ENCODE measurements at places on chromosomes 7 and 10.

DNA sequence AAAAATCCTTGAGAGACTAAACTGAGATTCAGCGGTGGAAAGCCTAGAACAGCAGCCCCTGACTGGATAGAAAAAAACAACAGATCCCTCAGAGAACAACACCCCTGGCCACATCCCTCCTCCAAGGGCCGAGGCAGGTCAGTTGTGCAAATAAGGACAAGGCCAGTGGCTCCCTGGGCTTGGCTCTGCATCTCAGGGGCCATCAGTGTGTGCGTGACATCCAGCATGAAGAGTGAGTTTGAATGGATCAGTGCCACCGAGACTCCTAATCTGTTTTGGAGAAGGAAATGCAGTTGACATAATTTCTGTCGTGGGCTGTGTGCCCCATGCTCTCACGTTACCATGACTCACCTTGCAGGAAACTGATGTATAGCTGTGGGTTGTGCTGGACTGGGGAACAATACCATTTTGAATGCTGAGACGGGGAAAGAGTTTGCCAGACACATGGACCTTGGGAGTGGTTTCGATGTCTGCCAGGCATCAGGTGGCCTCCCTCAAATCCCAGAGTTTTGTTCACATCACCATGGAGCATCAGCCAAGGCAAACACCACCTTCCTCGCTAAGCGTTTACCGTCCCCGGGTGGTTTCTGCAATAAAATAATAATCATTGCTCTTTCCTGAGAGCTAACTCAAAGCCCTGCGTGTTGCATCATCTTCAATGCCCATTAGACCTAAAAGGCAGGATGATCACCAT lies 153.2 kb upstream of the FZD8 start:
- no peak for DNase-seq

- no peak for DNase-seq
Measured at GRCh38 chr10:95544783-95545500, 16.2 kb downstream of the SORBS1 start.

DNA sequence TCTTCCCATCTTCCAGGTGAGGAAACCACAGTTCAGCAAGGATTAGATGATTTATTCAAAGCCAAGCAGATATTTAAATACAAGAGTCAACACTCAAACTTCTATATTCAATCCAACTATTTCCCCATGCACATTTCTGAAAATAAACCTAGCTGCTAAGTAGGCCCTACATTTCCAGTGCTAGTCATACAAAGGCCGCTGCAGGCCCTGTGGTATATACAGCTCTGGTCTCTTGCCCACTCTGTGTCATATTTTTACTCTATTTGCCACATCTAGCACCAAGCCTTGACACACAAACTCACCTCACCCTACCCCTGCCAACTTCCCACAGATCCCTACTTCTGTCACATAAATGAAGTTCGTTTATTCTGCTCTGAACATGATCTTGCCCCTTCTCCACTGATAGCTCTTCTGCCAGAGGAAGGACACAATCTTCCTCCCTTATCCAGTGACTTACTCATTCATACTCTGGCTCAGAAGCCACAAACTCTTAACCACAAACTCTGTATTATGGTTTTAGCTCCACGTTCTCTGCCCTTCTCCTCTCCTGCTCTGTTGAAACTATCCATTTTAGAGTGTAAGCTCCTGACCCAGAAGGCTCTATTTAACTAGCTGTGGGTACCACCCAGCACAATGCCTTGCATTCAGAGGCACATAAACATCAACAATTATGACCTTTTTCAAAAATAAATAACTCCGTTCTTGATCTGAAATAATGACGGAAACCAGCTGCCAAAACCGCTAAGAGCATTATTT lies 180.7 kb downstream of the CPEB3 start:
- DNase-seq, result no peak

DNA sequence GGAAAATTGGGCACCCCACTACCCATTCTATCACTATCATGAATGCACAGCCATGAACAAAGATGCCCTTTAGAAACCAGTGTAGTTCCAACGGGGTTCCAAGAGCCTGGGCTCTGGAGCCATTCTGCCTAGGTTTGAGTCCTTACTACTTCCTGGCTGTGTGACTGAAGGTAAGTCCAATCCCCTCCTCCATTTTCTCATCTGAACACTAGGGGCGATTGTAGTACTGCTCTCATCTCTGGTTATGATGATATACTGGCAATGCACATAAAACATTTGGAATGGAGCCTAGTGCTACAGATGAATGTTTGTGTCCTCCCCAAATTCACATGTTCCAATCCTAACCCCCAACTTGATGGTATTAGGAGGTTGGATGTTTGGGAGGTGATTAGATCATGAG lies 28.1 kb upstream of the CDH23 start:
- DNase-seq, result no peak

DNA sequence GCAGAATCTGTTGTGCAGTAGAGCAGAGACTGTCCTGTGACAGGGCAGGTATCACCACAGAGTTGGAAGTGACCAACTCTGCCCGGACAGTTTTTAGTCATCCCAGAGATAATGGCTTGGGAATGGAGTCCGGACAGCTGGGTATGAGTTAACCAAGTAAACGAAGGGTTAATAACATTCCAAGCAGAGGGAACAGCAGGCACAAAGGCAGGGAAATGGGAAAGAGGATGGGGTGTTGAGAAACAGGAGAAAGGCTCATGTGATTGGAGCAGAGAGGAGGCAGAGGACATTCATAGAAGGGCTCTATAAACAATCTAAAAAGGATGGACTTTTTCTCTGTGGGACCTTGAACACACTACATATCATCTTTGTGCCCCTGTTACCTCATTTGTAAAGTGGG lies 132.2 kb upstream of the YAE1 start:
- no peak for DNase-seq

GRCh38 chr7:147492606-147493005 lies 1098.0 kb upstream of the C7orf33 start:
- DNase-seq, result no peak

DNA sequence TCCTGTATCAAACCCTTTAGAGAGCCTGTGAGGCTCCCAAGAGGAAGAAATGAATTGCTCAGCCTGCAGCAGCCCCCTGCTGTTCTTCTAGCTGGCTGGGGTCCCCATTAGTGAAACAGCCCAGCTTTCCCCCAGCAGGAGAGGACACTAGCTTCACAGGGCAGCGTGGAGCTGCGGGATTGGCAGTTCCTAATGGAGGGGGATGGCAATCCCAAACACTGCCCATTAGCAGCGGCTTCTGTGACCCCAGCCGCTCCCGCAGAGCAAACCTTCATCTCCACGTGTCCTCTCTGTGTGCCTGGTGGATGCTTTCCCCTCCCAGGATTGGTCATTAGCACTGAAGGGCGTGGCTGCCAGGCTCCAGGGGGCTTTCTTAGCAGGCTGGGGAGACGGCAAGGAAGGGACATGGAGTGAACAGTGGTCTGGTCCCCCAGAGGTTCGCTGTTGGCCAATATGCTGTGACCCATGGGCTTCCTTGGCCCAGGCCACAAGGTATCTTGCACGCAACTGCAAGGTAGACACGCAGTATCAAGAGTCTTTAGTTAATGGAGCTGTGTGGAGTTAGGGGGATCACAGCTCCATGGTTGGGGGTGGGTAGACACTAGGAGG lies 322.5 kb upstream of the ZMIZ1 start:
- DNase-seq, result no peak

DNA sequence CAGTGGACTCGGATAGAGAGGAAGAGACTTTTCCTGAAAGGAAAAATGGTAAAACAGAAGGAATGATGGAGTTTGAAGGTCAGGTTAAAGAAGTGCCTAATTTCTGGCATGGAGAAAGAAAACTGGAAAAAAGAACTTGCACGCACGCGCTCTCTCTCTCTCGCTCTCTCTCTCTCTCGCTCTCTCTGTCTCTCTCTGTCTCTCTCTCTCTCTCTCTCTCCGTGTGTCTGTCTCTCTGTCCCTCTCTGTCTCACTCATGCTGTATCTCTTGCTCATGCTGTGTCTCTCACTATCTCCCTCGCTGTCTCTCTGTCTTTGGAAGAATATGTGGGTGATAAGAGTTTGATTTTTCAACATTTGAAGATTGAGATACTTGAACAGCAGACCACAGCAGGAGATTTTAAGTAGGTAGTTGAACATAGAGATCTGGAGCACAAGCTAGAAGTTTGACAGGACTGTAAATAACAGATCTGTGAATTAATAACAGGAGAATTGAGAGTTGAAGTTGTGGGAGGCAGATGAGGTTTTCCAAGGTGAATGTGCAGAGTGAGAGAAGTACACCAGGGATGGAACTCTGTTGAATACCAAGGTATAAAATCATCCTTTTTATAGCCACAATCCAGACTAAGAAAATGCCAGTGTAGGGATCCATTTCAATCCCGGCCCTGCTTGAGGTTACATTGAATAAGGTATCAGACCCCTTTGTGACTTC lies 33.1 kb downstream of the ADD3 start:
- no peak for DNase-seq

DNA sequence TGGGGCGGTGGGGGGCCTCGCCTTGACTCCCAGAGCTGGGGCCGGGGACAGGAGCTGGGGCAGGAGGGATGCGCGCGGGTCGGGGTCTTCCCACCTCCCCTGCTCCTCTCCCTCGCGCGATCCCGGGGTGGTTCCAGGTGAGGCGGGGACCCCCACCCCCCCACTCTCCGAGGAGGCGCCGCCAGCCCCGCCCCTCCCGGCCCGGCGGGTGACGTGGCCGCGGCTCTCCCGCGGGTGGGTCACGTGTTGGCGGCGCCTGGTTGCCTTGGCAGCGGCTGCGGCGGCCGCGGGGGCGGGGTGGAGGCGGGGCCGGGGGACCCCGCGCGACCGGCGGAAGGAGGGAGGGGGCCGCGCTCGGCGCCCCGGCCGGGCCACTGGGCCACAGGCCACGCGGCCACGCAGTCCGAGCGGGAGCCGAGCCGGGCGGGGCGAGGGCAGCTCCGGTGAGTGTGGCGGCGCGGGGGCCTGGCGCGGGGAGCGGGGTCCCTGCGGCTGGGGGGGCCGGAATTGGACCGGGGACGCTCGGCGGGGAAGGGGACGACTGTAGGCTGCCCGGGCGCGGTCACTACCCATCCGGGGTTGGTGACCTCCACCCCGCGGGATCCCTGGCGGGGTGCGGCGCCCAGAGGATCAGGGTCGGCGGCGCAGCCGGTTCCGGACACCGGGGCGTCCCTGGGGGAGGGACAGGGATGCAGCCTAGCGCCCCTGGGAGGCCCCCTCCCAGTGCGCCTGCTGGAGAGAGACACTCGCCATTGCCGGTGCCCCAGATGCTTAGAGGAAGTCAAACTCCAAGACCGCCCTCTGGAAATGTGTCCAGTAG lies at the start of gene ORAI2:
TSS of gene ORAI2 (plus strand) at position 357 of the 820 bp plus-strand sequence. CDS start 5,382 bp downstream, outside the sequence.
- DNase-seq, result no peak

- DNase-seq, result no peak
Measured at GRCh38 chr10:64041989-64042490, 520.8 kb downstream of the REEP3 start.

GRCh38 chr10:97065686-97066660 lies 119.8 kb downstream of the SLIT1 start:
- no peak for DNase-seq

DNA sequence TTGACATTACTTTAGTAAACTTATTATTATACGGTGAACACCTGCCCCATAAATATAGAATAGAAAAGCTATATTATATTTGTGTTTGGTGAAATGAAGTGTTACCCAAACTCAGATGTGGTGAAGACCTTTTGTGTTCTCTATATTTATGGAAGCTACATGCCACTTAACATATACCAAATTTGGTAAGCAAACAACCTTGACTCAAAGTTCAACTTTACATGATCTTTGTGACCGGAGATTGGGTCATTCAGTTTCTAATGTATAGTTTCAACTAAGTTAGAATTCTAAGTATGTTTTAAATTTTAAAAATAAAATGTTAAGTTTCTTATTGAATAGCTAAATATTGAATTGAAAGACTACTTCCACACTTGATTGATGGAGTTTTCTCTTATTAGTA lies 288.6 kb upstream of the SEMA3D start:
- no peak for DNase-seq

DNA sequence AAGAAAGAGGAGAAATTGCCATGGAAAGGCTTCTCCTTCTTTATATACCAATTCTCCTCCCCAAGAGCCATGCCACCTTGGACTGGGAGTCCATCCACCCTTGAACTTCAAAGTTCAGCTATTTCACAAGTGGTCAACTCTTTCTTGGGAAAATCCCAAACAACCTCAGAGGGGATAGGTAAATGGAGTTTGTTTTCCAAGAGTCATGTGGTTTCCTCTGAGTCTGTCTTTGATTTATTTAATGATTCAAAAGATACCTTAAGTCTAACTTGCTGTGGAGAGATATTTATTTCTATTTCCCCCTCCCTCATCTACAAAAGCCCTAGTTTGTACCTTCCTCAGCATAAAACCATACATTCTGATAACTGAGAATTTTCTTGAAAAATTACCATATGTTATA lies 758.6 kb upstream of the IGFBP3 start:
- no peak for DNase-seq

- no peak for DNase-seq
Measured at GRCh38 chr10:23341004-23341403, 3.6 kb downstream of the C10orf67 start.

DNA sequence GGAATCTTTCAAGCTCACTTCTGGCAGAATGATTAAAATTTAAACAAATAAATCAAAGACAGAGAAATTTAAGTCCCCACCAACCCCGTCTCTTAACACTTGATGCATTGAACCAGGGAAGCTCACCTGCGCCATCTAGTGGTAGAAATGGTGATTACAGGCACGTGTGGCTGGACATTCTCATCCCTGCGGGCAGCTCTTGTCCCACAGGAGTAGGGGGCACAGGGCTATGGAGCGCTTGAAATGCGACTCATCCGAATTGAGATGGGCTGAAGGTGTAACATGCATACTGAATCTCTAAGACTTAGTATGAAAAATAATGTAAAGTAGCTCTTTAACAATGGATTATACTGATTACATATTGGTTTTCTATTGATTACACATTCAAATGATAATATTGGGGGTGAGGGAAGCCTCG lies 24.8 kb upstream of the SLIT1 start:
- no peak for DNase-seq

DNA sequence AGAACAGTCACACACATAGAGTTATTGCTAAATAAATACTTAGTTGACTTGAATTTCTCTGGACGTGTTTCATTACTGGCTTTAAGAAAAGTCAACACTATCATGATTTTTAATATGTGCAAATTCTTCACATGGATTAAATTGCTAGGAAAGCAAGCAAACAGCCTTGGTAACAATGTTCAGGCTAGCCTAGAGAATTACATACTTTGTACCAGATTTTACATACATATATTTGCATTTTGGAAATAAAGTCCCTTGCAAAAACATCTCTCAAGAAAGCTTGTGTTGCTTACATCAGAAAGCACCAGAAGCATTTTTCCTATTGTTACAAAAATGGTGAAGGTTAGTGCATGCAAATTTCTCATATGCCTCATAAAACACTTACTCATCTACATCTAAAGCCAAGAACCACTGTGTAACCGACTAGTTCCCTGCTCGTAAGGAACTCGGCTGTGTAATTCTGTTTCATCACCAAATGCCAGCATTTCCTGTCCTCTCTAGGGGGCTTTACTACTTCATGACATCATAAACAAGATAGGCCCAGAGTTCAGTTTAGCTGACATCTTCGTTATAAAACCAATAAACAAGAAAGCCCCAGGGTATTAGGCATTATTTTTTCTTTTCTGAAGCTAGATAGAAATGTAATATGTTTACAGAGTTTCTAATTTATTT lies 87.8 kb downstream of the CFAP58 start:
- DNase-seq, result no peak

- DNase-seq, result no peak
Measured at GRCh38 chr10:4088354-4089066, 303.5 kb upstream of the KLF6 start.

- no peak for DNase-seq
Measured at GRCh38 chr7:20835111-20835750, 48.5 kb upstream of the SP8 start.

GRCh38 chr10:96014473-96015102 lies 28.8 kb upstream of the CCNJ start:
- no peak for DNase-seq
